Activated CD4-positive, alpha-beta T cell treated with anti-CD3 and anti-CD28 coated beads, Interleukin-2, amount 10 ng/mL, durations not matched to agents 24 days and 14 days (primary cell): ENCODE measurements at places on chromosomes 3 and 15. TPM values are rescaled to one million over a fixed set of nuclear protein-coding genes. Genes with fewer than 3 reads are reported as not detected.

DNA sequence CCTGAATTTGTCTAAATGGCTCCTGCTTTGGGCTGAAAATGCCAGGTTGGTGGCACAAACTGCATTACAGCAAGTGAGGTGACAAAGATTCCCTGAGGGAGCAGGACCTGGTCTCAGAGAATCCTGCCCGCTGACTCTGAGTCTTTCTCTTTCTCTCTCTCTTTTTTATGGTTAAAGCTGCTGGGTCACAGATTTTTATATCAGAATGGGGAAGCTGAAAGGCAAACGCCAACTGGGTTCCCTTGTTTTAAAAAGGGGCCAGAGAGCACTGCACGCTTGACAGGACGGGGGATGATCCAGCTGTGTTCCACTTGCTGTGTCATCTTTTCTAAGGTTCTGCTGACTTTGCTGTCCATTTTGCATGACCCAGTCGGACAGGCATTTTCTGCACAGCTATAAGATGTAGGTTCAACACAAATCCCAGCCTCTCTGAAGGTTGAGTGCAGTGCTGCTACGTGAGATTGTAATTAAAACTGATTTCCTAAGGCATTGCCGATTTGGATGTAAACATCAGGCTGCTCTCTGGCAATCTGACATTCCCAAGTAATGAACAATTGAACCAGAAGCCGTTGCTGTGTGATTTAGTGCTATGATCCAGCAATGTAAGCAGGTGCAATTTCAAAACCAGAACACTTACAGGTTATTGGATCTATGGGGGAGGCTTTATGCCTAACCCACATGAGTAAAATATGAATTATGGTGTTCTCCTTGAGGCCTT, 25.8 kb downstream of the ARHGEF3 start:
- DNase-seq, result no peak

- no peak for DNase-seq
Measured at GRCh38 chr15:75713338-75713895, 769 bp upstream of the CSPG4 start.

DNA sequence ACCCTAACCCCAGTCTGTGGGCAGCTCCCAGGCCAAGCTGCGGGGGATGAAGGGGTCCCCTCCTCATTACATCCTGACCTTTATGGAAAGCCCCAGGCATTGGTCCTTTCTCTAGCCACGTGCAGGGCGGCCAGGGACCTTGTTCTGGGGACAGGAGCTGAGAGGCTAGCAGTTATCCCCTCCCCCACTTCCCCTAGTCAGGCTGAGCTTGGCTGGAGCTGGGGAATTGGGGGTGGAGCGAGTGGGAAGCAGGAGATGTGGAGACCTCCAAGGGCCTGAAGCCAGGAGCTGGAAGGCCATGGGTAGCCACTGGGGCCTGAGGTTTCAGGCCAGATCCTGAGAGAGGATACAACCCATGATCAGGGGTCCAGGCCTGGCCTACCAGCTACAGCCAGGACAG, 45.8 kb downstream of the DNAH1 start:
- DNase-seq, result no peak

- peak; percentile 91 for DNase-seq
Measured at GRCh38 chr3:46098319-46098761, 71.1 kb upstream of the XCR1 start.

GRCh38 chr3:112143689-112144088, 10.6 kb upstream of the GCSAM start:
- peak; percentile 47 for DNase-seq

- peak; percentile 53 for DNase-seq
Measured at GRCh38 chr15:31272558-31273257, 53.9 kb upstream of the KLF13 start.

DNA sequence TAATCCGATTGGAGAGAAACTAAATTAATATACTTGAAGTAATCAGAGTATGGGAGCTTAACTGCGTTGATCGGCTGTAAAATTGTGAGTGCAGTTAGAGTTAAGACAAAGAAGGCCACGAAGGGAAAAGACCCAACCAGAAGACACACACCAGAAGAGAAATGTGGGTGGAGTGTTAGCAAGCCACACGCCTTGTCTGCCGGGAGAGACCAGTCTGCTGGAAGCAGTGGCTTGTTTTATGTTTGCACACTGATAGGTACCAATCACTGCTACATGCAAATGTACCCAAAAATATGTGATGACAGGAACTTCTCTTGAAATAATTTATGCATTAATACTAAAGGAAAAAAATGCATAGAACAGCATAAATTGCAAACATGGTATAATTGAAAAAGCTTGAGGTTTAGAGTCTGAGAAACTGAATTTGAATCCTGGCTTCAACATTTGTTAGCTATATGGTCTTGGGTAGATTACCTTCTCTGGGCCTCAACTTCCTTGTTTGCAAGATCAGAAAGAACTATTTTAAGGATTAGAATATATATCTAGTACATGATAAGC, 23.1 kb downstream of the EEFSEC start:
- no peak for DNase-seq

The GOLGA8H gene
- total RNA-seq, result 0.12 TPM in 1 of 2 replicates, not detected in the other

DNA sequence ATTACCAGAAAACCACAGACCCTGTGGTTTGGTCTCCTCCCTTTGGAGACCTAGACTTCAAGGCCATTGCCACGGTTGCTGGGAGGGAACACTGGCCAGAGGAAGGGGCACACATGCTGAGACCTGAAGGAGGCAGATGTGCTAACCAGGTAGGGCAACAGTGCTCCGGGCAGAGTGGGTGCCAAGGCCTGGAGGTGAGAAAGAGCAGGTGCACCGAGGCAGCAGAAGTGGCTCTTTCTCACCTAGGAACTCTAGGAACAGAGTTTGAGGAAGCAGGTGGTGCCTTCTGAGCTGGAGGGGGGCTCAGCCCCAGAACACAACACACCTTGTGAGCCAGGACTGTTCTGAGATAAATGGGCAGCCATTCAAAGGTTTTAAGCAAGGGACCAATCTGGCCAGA, 106.1 kb downstream of the MEGF11 start:
- DNase-seq, result no peak

- no peak for DNase-seq
Measured at GRCh38 chr15:69074001-69074842, 59.7 kb downstream of the NOX5 start.

DNA sequence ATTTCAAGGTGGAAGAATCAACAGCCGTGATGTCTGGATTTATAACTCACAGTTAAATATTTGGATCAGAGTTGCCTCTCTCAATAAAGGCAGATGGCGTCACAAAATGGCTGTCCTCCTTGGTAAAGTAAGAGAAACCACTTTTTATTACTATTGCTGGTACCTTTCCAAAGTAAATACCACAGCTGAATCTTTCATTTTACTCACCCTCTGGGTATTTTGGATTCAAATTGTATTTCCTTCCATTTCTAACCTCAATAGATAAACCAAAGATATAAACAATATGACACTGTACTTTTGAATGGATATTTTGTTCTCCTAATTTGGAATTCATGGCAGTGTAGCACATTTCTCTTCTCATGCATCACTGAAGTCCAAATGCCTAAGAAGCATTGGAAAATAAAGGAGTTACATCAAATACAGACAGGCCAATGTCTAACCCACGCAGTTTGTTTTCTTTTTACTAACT, 29.5 kb downstream of the KLHL24 start:
- no peak for DNase-seq

DNA sequence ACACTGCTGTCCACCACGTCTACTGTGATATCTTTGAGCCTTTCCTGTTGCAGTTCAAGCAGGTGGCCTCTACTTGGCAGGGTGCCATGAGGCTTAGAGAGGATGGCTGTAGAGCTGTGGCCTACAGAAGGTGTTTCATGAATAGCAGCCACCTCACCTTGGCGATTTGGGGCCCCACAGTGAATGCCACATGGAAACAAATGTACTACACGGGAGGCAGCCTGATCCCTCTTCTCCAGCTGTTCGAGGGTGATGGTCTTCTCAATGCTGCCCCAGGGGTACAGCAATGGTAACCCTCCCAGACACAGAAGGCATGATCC, 70.7 kb downstream of the FAM43A start:
- DNase-seq, result no peak

GRCh38 chr3:152770296-152770695, 64.6 kb upstream of the P2RY1 start:
- no peak for DNase-seq

- DNase-seq, result no peak
Measured at GRCh38 chr3:127120851-127121647, 71.9 kb upstream of the PRR23E start.

GRCh38 chr3:63727233-63727632, 74.8 kb downstream of the SNTN start:
- no peak for DNase-seq

DNA sequence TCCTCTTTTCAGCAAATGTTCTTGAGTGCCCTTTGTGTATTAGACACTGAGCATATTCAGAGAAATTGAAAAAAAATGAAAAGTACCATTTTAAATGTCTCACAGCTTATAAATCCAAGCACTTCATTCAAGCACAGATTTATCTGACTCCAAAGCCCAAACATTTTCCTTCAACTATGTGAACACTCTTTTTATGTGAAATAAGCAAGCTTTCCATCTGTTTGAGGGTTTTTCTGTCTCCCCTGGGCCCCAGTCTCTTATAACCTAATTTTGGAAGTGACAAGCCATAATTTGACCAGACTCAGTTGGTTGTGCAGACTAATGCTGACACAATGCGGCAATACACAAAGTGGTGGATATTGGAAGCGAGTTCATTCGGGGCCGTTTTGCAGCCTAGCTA, 170.3 kb downstream of the CNTN6 start:
- DNase-seq, result no peak

The EPHB1 gene
- 1.6 and 2.3 TPM in 2 replicates for total RNA-seq

The EIF2B5 gene
- 72.2 and 74.7 TPM in 2 replicates for total RNA-seq

- DNase-seq, result no peak
Measured at GRCh38 chr3:70980646-70981170, 602.8 kb downstream of the FOXP1 start.

GRCh38 chr15:73030122-73030679, 22.1 kb upstream of the NEO1 start:
- DNase-seq, result no peak

DNA sequence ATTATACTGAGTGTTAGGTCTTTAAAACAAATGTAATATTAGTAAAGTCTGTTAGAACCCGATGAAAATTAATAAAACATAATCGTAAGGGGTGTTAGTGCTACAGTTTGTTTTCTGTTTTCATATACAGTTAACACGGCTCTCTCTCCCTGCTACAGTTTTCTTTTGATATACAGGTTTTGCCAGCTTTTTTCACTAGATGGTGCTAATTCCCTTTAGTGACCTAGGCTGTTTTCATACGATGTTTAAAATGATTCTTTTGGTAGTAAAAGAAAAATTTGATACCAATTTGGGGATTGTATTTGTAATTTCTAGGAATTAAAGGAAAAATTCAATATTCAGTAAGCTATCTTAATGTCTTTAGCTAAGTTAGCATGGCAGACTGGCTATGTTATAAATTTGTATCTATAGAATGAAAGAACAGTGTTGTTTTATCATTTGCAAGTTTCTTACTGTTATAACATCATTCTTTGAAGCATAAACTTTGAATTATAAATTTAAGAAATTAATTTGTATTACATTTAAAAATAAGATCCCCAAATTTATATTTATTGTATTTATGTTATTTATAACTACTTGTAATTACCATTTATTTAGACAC, 11.5 kb downstream of the APH1B start:
- peak; percentile 73 for DNase-seq
